Activated naive CD8-positive, alpha-beta T cell treated with anti-CD3 and anti-CD28 coated beads, Interleukin-2, amount 10 ng/mL, durations not matched to agents 7 days and 5 days (primary cell): ENCODE measurements at places on chromosomes 16 and 17. TPM values are rescaled to one million over a fixed set of nuclear protein-coding genes. Genes with fewer than 3 reads are reported as not detected.

MYL11 gene
- total RNA-seq = not detected

FBXW10B gene
- not detected for total RNA-seq

GP2 gene
- not detected for total RNA-seq

TAC4 gene
- not detected for total RNA-seq

TP53TG3 gene
- total RNA-seq = not detected

KCNJ18 gene
- total RNA-seq = not detected

DCAF7 gene
- 113 TPM for total RNA-seq

SPG7 gene
- total RNA-seq = 112 TPM

DNA sequence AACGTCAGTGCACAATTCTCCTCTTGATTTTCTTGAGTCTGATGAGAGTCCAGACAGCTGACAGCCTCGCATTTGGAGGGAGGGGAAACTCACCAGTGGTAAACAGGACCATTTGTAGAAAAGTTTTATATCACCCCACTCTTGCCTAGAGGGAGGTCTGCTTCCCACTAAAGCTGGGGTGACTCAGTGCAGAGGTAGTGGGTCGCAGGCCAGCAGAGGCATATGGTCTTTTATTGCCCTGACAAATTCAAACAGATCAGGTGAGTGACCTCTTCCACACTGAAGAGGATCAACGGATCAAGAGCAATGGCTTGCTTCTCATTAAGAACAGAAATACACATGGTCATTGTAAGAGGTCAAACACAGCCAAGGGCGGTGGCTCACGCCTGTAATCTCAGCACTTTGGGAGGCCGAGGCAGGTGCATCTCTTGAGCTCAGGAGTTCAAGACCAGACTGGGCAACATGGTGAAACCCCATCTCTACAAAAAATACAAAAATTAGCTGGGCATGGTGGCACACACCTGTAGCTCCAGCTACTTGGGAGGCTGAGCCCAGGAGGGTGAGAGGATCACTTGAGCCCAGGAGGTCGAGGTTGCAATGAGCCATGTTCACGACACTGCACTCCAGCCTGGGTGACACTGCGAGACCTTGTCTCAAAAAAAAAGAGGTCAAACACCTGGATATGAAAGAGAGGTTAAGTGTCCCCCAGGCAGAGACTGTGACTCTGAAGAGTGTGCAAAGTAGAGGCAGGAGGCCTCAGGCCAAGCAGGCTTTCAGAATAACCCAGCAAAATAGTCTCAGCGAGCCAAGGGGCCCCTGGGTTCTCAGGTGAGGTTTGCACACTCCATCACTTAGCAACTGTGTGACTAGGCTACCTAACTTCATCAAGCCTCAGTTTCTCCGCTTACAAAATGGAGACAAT, 56.5 kb upstream of the ERN1 start:
- H3K4me3 ChIP-seq = no peak overlapping the region
- no peak overlapping the region for H3K27ac ChIP-seq
- DNase-seq = no peak
- H3K27me3 ChIP-seq = no peaks in the 10 kb centered on the region
- peaks cover 10% of the 10 kb centered on the region for H3K4me1 ChIP-seq

GRCh38 chr16:50263940-50264929, 2.1 kb upstream of the ADCY7 start:
- DNase-seq = no peak
- peak overlapping the region; percentile 8 for H3K4me3 ChIP-seq
- H3K27ac ChIP-seq = peak overlapping the region; percentile 52
- H3K27me3 ChIP-seq = peaks cover 10% of the 10 kb centered on the region

DNA sequence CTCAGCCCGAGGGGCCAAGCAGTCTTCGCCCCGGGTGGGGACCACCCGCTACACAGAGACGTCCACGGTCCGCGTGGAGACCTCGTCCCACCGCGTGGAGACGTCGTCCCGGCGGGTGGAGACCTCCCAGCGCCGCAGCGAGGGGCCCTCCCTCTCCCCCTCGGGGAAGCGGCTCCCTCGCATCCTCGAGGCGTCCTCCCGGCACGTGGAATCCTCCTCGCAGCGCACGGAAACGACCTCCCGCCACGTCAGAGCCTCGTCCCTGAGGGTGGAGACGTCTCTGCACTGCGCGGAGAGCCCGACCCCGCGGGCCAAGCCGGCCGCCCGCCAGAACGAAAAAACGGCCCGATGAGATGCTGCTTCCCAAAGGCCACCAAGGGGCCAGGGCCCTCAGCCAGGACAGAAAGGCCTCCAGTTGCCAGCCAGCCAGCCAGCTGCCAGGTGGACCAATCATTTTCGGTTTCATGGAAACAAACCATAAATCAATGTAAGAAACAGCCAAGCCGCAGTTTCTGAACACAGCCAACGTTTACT, 424 bp downstream of the C17orf100 start:
- peaks cover 11% of the 10 kb centered on the region for H3K36me3 ChIP-seq
- peaks cover 37% of the 10 kb centered on the region for H3K4me1 ChIP-seq
- no peak overlapping the region for H3K27ac ChIP-seq
- peak overlapping the region; percentile 58 for H3K4me3 ChIP-seq

GRCh38 chr16:30187556-30187865, 4.1 kb downstream of the CORO1A start:
- H3K4me1 ChIP-seq = peaks cover 17% of the 10 kb centered on the region
- peaks cover 39% of the 10 kb centered on the region for H3K36me3 ChIP-seq
- no peak for DNase-seq
- H3K27me3 ChIP-seq = no peaks in the 10 kb centered on the region

DNA sequence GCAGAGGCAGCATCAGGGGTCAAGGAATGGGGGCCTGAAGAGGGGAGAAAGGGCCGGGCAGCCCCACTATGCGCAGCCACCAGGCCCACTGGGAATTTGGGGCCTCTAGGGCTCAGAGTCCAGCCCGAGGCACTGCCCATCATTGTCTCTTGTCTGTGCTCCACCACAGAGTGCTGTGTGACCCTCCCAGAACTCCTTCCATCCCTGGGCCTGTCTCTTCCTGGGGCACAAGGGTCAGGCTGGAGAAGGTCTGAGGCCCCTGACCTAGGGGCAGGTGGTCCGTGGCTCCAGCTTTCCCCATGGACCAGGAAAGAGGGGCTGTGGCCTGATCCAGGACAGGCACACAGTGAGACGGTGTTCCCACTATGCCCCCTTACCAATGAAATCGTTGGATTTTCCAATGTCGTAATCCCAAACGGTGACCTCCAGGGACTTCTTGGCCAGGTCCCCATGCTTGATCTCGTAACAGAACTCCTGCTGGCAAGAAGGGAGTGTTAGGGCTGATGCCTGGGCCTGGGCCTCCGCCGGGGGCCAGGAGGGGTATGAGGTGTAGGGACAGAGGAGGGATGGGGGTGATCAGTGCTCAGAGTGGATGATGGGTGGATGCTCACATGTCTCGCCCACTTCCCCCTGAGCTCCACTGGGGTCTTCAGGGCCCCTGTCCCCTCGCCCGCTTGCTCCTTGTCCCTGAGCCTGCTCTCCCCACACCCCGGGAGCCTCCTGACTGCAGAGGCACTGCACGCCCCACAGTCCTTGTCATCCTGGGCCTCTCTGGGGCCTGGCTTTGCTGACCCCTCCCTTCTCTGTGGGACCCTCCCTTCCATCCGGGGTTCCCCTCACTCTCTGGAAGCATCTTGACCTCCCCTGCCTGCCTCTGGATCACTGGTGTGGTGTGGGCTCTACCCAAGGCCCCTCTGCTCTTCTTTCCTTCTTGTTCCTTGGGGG, 10.7 kb downstream of the SCGB1C2 start:
- no peak overlapping the region for H3K4me3 ChIP-seq
- no peak overlapping the region for H3K27ac ChIP-seq
- DNase-seq = peak; percentile 22

- H3K27me3 ChIP-seq = no peaks in the 10 kb centered on the region
- no peaks in the 10 kb centered on the region for H3K36me3 ChIP-seq
These were observed 759.1 kb upstream of the RBFOX1 start for GRCh38 chr16:6573577-6573976.

GRCh38 chr16:4734063-4734729, at the start of the genes ANKS3 and DNAAF8:
TSS of gene ANKS3 (minus strand) at chr16:4734271. CDS start at chr16:4730149, 4,122 bp downstream.
TSS of gene DNAAF8 (plus strand) at chr16:4734537. CDS start at chr16:4736515, 1,978 bp downstream.
- peak within 1 kb of the TSS; percentile 81 for H3K27ac ChIP-seq
- peak; percentile 90 for DNase-seq
- peak within 1 kb of the TSS; percentile 83 for H3K4me3 ChIP-seq
- peaks cover 15% of the 10 kb centered on the region for H3K4me1 ChIP-seq

DNA sequence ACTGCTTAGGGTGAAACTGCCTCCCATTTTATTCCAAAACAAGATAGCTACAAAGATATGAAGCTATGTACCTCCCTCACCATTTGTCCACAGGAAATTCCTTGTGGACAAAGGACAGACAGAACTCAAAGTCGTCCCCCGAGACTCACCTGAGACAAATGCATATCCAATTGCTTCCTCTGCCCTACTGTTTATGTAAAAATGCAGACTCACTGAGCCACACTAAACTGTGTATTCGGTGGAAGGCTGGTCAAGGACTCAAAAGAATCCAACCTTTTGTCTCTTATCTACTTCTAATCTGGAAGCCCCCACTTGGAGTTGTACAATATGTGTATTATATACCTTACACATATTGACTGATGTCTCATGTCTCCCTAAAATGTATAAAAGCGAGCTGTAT, 288.0 kb upstream of the ERCC4 start:
- no peak for DNase-seq
- no peaks in the 10 kb centered on the region for H3K4me1 ChIP-seq
- no peak overlapping the region for H3K4me3 ChIP-seq
- H3K27me3 ChIP-seq = peaks cover 2% of the 10 kb centered on the region
- H3K27ac ChIP-seq = no peak overlapping the region
- H3K36me3 ChIP-seq = no peaks in the 10 kb centered on the region

DNA sequence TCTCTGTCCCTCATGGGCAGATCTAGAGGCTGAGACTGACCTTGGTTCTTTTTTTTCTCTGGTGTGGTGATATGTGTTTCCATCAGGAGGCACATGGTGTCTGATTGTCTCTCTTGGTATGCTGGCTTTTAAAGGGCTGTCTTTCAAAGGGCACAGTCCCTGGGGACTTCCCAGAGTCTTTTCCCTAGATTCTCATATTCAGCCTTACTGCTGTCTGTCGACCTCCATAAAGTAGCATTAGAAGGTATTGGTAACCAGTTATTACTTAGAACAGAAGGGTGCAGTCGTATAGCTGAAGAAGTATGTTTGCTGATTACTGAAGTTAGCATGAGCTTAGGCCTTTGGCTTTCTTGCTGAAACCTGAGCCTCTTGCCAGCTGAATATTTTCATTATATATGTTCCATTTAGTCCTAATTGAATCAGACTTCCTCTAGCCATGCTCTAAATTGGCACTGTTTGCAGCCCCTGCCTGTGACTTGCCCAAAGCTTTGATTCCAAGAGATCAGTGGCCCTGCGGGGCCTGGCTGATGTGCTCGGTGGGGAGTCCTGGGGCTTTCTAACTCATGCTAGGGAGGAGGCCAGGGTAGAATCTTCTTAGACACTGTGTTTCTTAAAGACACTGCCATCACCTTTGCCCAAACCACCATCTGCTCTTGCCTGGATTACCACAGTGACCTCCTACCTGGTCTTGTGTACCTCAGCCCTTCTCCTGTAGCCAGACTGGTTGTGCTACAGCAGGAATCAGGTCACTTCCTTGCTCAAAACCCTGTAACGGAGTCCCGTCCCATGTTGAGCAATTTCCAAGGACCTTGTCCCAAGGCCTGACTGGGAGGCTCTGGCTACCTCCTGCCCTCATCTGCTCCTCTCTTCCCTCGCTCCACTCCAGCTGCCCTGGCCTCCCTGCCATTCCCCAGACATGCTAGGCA, 71.5 kb downstream of the WWP2 start:
- no peaks in the 10 kb centered on the region for H3K36me3 ChIP-seq
- no peak overlapping the region for H3K27ac ChIP-seq
- peaks cover 9% of the 10 kb centered on the region for H3K4me1 ChIP-seq
- no peak for DNase-seq
- H3K27me3 ChIP-seq = no peaks in the 10 kb centered on the region
- H3K4me3 ChIP-seq = no peak overlapping the region

GRCh38 chr17:38873640-38874380, 4.0 kb downstream of the LASP1 start:
- H3K27me3 ChIP-seq = no peaks in the 10 kb centered on the region
- H3K4me1 ChIP-seq = peaks cover 70% of the 10 kb centered on the region
- peak overlapping the region; percentile 97 for H3K4me3 ChIP-seq

DNA sequence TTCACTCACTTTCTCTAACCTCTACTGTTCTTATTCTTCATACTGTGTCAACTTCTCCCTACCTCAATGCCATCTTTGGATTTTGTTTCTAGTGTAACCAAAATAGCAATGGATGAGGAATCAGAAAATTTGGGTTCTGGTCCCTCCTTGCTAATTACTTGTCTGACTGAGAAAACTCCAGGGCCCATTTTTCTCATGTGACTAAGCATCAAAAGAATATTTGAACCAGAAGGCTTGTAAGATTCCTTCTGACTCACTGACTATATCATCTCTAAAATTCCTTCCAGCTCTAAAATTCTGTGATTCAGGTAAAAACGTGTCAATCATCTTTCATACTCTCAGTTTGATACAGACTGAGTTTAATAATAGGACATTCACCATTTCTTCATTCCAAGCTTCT, 57.9 kb downstream of the BRIP1 start:
- peaks cover 6% of the 10 kb centered on the region for H3K4me1 ChIP-seq
- no peak overlapping the region for H3K27ac ChIP-seq
- no peak overlapping the region for H3K4me3 ChIP-seq
- H3K36me3 ChIP-seq = peaks cover 15% of the 10 kb centered on the region
- DNase-seq = no peak
- no peaks in the 10 kb centered on the region for H3K27me3 ChIP-seq

DNA sequence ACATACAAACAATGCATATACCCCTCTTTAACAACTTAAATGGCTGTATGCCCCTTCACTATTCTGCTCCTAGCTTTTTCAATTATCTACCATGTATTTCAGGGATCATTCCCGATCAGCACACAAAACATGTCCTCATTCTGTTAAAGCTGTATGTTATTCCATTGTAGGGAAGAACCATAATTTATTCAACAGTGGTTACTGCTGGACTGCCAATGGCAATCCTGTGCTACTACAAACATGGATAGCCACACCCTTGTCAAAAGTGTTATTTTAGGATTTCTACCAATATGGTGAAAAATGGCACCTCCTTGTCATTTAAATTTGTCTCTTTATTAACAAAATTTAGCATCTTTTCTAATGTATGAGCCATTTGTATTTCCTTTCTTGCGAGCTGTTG, 85.1 kb upstream of the BCAR1 start:
- no peak for DNase-seq
- H3K27me3 ChIP-seq = peaks cover 2% of the 10 kb centered on the region

GRCh38 chr17:42613699-42614295, 4.3 kb downstream of the TUBG1 start:
- H3K27ac ChIP-seq = no peak overlapping the region
- peaks cover 21% of the 10 kb centered on the region for H3K36me3 ChIP-seq
- H3K4me3 ChIP-seq = no peak overlapping the region
- peaks cover 14% of the 10 kb centered on the region for H3K4me1 ChIP-seq
- DNase-seq = no peak

DNA sequence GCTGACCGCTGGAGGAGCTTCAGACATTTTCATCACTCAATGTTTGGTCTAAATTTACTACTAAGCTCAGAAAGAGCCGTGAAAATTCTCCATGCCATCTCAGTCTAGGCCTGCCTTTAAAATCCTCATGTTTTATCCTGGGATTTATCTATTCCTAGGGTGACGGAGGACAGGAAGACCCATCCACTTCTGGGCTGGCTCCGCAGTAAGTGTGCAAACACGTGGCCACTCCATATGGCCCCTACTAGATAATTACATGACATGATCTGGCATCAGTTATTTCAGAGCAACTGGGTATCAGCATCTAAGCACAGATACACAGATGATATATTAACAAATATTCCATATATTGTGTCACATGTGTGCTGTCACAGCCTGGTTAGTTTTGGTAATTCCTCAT, 77.8 kb upstream of the HS3ST4 start:
- no peak overlapping the region for H3K4me3 ChIP-seq
- no peak for DNase-seq
- no peaks in the 10 kb centered on the region for H3K36me3 ChIP-seq
- H3K27me3 ChIP-seq = no peaks in the 10 kb centered on the region
- H3K27ac ChIP-seq = no peak overlapping the region
